Left cardiac atrium (tissue), 4 donors: ENCODE measurements at places on chromosomes 1 and 21.

- DNase-seq = no peak
These were observed 19.2 kb upstream of the EVA1B start for GRCh38 chr1:36342426-36343185.

DNA sequence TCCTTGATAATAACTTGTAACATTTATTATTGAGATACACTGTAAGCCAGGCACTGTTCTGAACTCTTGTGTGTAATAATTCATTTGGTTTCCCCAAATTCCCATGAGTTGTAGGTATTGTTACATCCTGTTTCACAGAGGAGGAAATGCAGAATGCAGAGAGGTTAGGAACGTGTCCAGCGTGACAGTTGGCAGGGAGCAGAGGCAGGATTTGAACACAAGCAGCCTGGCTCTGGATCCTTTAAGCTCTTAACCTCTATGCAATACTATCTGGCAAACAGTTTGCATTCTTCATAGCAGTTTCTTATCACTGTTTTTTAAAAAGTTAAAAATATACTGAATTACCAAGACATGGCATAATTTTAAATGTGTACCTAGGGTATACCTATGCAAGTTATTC, 30.5 kb downstream of the EEIG2 start:
- no peak for DNase-seq

DNA sequence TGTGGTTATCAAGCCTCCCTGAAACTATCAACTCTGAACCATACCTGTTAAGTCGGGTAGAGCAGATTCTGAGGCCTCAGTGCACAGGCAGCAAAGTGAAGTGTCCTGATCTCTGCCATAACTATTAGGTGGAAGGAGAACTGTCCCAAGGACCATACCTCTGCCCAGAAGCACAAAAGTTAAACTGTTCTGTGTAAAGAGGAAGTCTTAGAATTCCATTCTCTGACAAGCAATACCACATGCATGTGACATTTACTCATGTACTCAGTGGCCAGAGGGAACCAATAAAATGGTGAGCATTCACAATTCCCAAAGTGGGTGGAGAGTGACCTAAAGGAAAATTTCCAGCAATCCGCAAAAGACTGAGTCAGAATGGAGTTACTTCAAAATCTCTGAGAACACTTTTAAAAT, 61.0 kb downstream of the TOR3A start:
- DNase-seq = no peak

DNA sequence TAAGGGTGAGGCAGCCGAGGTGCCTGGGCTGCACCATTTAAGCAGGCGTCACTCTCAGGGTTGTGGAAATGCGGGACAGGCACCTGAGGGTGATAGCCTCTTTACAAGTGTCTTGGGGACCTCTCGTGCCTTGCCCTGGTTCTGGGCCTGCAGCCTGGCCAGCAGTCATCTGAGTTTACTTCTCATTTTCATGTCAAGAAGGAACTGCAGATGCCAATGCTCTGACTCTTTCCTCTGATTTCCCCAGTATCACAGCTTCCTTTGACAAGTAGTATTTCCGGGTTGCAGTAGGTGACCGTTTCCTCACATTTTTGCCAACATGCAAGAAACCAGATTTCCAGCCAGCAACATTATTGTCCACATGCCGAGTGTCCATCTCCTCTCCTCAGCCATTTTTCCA, 286.9 kb downstream of the DISC1 start:
- DNase-seq = no peak

DNA sequence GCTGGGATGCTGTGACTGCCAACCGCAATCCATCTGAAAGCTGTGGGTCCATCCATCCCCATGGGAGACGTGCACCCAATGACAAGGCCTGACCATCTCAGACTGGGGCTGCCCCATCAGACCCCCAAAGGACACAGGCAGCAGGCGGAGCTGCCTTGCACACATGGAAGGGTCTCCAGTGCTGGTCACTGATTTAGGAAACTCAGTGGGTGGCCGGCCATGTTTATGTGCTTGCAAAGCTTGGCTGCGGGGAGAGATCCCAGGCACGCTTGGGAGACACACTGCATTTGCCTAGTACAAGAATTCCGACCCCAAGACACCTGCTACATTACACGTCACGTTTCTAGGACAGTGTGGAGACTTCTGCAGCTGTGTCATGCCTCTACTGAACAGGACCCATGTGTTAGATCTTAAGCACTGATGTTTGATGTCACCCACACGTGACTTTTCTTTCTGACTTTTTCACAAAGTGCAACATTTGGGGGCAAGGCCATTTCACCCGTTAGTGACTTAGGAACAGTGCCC, 181.4 kb downstream of the CLIC6 start:
- no peak for DNase-seq
